Hematopoietic multipotent progenitor cell treated with erythropoietin and hydrocortisone succinate and interleukin-3 and kit ligand, for 6 days (in vitro differentiated cells): ENCODE measurements at places on chromosomes 4 and X.

GRCh38 chr4:139458543-139458942, 4.6 kb downstream of the RAB33B start:
- DNase-seq = no peak

DNA sequence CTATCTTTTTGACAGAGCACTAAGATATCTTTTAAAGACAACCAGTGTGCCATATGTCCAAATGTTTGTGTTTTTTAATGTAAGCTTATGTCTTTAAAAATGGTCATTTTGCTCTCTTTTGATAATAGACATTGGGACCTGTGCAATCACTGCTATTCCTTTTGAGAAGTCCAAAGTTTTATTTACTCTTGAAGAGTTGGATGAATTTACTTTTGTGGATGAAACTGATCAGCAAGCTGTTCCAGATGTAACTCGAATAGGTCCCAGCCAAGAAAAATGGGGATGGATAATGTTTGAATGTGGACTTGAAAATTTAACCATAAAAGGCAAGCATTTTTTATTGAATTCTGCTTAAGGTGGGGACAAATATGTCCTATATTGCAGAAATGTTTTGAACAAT, 97.2 kb downstream of the BLTP1 start:
- DNase-seq = no peak

GRCh38 chr4:134727696-134728095, 526.1 kb upstream of the PABPC4L start:
- DNase-seq = no peak

GRCh38 chr4:120939693-120940092, 17.2 kb upstream of the PRDM5 start:
- DNase-seq = no peak

GRCh38 chrX:103092942-103093341, at the start of gene NXF3:
Gene NXF3 (minus strand): TSS chrX:103093143. CDS start chrX:103093023, 120 bp downstream.
- DNase-seq = peak; percentile 37

- DNase-seq = peak; percentile 17
These were observed 34.5 kb upstream of the ALG13 start for GRCh38 chrX:111646515-111646914.

- peak; percentile 57 for DNase-seq
These were observed 42.4 kb upstream of the SLC2A9 start for GRCh38 chr4:10063544-10064300.

GRCh38 chrX:75781611-75782010, 3.4 kb downstream of the MAGEE2 start:
- no peak for DNase-seq

DNA sequence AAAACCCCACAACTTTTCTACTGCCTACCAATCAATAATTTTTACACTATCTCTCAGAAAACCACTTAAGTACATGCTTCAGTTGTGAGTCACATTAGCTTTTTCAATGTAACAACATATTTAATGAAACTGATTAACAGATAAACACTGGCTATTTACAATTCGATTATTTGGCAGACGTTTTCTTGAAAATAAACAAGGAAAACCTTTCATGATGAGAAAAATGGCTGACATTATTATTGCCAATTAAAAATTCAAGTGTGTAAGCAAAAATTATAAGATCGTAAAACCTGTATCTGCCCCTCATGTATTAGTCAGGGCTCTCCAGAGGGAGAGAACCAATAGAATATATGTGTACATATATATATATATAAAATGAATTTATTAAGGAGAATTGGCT, 1555.5 kb upstream of the IGFBP7 start:
- no peak for DNase-seq

GRCh38 chr4:1192493-1193205, 20.3 kb upstream of the SPON2 start:
- DNase-seq = no peak

- DNase-seq = no peak
These were observed 94.7 kb upstream of the CXXC4 start for GRCh38 chr4:104589264-104589868.

- no peak for DNase-seq
These were observed 20.5 kb downstream of the GAB3 start for GRCh38 chrX:154730253-154730891.

- no peak for DNase-seq
These were observed 168.5 kb upstream of the LDB2 start for GRCh38 chr4:17066972-17067371.

GRCh38 chr4:94559351-94559806, 107.6 kb downstream of the PDLIM5 start:
- DNase-seq = no peak
